NCI-H1417 (cell line): ENCODE measurements at places on chromosomes 5 and 9.

- no peak for DNase-seq
These were observed 13.1 kb upstream of the RPL26L1 start for GRCh38 chr5:172946146-172946545.

GRCh38 chr5:20956134-20956533 lies 968.1 kb upstream of the CDH18 start:
- DNase-seq: no peak

GRCh38 chr5:176806137-176806536 lies 4.2 kb upstream of the UNC5A start:
- DNase-seq: no peak

- DNase-seq: no peak
These were observed 49.5 kb downstream of the GALNT12 start for GRCh38 chr9:98856982-98857381.

DNA sequence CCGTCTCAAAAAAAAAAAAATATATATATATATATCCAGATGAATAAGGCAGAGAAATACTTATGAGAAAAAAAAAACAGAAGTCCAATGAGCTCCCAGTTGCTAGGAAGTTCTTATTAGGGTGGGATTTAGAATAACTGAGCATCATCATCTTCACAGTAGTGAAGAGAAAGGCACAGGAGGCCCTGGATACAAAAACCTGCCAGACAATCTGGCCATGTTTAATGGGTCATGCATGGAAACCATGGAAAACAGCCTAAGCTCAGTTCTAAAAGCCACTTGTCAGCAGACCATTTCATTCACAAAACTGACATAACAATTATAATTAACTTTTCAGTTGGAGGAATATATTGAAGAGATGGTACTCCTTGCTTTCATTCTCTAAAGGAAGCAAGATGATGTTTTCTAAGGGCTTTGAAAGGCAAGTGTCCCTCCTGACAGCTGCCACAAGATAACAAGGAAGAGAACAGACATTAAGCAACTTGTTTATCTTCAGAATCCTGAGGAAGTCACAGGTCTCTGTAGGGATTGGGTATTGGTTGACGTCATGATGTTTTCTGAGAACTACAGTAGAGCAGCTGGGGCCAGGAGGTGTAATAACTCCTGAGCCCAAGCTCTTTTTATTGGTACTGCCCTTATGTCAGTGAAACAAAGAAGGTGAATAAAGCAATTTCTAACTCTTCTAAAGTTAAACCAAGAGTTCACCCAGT lies 463.1 kb downstream of the DMAC1 start:
- DNase-seq: peak; percentile 98

DNA sequence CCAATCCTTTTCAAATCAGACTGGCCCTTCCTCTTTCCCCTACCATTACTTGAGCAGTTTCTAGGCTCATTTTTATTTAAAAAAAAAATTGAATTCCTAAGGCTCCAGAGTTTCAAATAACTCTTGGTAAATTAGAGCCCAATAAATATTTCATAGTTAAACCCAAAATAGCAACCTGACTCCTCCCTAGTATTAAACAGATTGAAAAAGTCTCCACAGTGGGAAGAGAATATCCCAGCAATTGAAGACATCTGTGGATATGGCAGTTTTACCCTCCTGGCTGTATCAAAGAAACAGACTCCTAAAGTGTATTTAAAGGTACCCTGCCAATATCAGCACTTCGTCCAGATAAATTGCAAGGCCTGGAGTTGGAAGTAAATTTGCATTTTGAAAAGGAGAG lies 52.7 kb upstream of the GDNF start:
- DNase-seq: no peak

DNA sequence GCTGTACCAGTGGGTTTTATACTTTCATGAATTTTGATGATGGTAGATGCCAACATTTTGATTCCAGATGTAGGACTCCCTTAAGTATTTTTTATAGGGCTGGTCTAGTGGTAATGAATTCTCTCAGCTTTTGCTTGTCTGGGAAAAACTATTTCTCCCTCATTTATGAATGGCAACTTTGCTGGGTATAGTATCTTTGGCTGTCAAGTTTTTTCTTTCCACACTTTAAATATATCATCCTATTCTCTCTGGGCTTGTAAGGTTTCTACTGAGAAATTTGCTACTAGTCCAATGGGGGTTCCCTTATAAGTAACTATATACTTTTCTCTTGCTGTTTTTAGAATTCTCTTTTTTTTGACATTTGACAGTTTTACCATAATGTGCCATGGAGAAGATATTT lies 629.3 kb downstream of the NR2F1-AS1 start:
- DNase-seq: no peak

DNA sequence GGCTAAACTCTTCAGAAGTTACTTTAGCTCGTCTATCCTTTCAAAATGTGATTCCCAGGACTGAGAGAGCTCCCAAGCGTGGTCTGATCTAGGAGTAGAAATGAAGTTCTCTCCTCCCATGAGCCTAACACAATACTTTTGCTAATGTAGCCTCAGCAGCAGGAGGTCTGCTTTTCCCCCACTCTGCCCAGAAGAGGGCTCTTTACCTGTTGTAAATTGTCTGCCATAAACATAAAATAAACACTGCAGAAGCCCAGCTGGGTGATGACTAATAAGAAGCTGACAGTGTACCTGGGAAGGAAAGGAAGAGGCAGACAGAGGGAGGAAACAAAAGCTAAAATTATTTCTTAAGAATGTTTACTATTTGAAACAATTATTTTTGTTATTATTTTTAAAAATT lies 15.4 kb downstream of the SLC36A3 start:
- DNase-seq: peak; percentile 64

- no peak for DNase-seq
These were observed 52.6 kb upstream of the TNC start for GRCh38 chr9:115170358-115171073.

DNA sequence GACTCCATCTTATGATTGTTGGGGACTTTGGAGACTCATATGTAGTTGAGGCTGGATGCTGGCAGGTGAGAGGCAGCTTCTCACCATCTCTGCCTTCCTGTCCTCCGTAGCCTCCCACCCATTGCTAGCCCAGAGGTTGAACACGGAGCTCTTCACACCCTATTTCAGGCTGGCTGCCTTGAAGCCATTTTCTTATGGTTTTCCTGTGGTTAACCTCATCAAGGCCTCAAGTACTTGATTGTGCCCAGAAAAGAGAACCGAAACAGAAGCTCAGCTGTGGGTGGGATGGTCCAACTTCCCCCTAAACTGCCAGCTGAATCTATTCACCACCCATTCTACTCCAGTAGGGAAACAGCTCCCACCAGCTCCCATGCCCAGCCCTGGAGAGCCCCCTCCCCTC lies 102.9 kb downstream of the LIFR start:
- DNase-seq: no peak

DNA sequence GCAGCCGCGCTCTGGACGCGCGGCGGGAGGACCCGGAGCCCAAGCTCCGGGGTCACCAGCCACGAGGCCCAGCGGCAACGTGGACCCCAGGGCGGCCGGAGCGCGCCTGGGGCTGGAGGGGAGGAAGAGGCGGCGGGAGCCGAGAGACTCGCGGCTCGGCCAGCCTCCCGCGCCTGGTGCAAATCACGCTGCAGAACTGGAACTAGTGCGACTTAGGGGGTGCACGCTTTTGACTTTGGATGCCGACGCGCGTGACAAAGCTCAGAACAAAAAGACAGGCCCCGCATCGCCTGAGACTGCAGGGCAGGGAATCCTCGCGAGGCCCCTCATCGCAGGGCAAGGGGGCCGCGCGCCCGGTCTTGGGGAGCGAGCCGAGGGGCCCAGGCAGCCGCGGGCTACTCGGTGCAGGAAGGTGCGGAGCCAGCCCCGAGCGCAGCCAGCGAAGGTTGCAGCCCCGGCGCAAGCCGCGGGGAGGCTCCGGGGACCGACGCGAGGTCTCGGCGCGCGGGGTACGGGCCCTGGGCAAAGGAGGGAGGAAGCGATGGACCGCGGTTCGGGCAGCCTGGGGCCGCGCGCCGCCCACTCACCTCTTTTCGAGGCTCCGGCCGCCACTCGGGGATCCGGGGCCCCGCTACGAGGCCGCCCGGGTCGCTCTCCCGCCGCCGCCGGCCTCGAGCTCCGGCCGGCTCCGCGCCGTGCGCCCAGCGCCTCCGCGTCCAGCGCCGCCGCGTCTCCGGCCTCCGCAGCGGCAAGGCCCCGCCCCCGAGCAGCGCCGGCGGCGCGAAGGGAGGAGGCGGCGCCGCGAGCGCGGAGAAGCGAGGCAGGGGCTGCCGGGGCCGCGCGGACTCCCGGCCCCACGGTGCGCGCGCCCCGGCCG lies at the start of gene GOLM1:
GOLM1 (minus strand) TSS at position 735 of the 877 bp plus-strand sequence. CDS start 20,238 bp downstream, outside the sequence.
- DNase-seq: peak; percentile 93

GRCh38 chr9:95101326-95101725 lies 216.2 kb downstream of the FANCC start:
- DNase-seq: no peak

DNA sequence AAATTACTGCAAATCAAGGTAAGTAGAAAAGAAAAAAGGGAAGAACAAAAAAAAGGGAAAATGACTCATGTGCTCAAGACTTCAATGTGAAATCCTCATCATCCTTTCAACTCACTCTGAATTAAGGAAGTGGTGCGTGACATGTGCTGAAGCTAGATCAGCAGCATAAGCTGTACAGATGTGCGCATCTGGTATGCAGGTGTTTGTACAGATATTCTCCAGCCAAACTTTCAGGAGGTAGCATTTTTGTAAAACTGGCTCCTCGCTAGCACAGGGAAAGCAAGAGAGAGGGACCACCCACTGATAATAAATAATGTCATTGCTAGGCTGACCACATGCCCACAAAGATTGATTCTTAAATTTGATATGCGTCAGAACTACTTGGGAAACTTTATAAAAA lies 253.9 kb upstream of the RGMB start:
- no peak for DNase-seq

DNA sequence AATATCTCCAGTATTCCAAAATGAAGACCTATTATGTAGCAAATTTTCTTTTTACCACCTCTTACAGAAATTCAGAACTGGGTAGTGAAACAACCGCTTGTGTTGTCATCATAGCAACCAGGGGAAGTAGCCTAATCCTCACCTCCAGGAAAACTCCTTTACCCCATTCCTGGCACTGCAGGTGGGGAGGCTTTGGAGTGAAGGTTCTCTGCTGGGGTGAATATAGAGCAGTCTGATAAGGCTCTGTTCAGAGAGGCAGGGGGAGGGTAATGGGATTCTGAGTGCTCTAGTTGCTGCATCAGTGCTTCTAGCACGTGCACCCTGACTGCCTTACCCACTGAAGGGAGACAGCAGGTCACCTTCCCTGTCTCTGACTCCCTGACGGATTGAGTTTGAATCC lies 116.2 kb downstream of the MAN2A1 start:
- no peak for DNase-seq

- DNase-seq: peak; percentile 5
These were observed 84.4 kb downstream of the KIF4B start for GRCh38 chr5:155097995-155098394.

DNA sequence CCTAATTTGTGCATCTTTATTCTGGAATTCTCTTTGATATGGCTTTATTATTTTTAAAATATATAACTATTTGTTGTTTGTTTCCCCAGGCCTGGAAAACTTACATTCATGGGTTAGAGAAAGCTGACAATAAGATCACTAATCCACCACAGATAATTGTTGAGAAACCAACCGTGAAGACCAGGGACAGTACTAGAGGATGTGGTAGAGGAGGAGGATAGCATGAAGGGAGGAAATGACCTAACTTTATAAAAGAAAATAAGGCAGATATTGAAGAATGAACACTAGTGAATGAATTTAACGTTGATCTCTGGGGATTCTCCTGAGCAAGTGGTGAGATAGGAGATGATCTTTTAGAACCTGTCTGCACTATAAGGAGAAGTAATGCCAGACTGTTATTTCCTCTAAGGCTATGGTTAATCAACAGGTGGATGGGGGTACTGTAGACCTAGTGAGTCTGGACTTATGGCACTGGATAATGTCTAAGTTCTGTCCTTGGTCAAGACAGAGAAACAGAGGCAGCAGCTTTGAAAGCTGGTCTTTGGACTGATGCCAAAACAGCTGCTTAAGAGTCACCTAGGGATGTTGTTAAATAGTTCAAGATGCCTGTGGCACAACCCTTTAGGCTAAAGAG lies 52.4 kb downstream of the NREP start:
- DNase-seq: no peak

GRCh38 chr9:137000177-137000930 lies 4.0 kb upstream of the CLIC3 start:
- DNase-seq: no peak

- no peak for DNase-seq
These were observed 40.0 kb downstream of the GPR21 start for GRCh38 chr9:123073441-123073840.

- peak; percentile 93 for DNase-seq
These were observed 52.6 kb upstream of the ARAP3 start for GRCh38 chr5:141734501-141735229.

DNA sequence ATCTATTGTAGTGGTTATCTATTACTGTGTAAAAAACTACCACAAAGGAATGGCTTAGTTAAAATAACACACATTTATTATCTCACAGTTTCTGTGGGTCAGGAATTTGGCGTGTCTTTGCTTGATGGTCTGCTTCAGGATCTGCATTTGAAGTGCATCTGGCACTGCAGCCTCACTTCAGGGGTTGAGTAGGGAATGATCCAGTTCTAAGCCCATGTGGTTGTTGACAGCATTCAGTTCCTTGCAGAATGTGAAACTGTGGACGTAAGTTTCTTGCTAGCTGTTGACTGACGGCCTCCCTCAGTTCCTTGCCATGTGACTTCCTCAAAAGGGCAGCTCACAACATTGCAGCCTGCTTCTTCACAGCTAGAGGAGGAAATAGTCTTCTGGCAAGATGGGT lies 2.1 kb upstream of the OGN start:
- DNase-seq: no peak

DNA sequence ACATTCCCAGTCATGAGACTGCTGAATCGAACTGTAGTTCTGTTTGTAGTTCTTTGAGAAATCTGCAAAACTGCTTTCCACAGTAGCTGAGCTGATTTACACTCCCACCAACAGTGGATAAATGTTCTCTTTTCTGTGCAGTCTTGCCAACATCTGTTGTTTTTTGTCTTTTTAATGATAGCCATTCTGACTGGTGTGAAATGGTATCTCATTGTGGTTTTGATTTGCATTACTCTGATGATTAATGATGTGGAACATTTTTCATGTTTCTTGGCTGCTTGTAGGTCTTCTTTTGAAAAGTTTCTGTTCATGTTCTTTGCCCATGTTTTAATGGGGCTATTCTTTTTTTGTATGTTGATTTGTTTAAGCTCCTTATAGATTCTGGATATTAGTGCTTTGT lies 187.3 kb upstream of the TLE4 start:
- DNase-seq: no peak

GRCh38 chr5:42507451-42508097 lies 84.3 kb downstream of the GHR start:
- no peak for DNase-seq
